H4 (cell line): ENCODE measurements at places on chromosomes 16 and 17.
A peak's percentile ranks its signal among the peaks of the same experiment; 100 is the strongest.

DNA sequence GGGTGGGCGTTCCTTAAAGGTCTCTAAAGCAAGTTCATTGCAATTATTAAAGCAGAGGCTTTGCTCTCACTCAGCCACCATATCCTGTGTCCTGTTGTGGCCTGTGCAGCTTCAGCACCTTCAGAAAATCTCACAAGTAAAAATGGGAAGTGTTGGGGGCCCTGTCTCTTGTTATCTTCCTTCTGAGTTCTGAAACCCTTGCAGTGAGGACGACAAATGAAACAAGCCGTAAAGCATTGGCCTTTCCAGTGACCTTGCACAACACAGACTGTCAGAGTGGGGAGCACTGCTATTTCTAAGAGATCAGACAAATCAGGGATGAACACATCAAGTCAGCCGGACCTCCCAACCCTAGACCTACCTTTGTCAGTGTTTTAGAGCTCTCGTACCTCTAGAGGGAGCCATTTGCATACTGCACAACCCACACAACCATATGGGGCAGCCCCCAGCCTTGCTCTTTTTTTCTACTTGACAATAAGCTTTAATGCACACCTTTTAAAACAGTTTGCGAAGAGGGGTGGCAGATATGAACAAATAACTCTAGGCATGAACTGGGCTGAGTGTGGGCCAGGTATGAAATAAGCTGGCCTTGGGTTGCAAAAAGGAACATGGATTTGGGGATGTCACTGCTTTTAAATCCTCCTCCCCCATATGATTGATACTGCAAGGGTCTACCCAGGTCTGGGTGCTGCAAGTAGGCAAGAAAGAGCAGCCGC, 89.8 kb downstream of the KATNIP start:
- peak; percentile 46 for DNase-seq

- DNase-seq, result no peak
Measured at GRCh38 chr17:79803997-79804855, 7.3 kb upstream of the CBX8 start.

GRCh38 chr17:61495161-61495857, 43.1 kb downstream of the TBX4 start:
- peak; percentile 38 for DNase-seq

DNA sequence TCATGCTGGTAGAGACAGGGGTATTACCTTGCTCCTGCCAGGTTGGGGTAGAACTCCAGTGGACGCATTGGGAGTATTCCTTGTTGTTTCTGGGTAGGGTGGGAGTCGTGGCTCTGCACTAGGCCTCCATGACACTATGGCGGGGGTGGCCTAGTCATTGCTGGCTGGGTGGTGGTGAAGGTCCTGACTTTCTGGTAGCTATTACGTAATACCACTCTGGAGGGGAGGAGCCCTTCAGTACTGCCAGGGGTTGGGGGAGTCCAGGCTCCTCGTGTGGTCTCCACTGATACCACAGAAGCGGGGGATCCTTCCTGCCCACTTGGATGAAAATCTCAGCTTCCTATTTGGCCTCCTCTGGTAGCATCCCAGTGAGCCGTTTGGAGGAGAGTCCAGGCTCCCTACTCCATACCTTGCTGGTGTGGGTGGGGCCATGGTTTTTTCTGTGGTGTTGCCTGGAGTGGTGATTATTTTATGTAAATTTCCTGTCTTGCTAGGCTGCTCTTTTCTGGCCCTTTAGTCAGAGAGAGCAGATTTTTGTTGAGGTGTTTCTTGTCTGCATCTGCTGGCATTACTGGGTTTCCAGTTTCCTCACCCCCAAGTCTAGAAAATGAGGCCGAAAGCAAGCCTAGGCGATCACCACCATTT, 65.8 kb upstream of the GNG13 start:
- DNase-seq, result no peak

- DNase-seq, result no peak
Measured at GRCh38 chr17:72425133-72425793, 304.4 kb downstream of the SOX9 start.

DNA sequence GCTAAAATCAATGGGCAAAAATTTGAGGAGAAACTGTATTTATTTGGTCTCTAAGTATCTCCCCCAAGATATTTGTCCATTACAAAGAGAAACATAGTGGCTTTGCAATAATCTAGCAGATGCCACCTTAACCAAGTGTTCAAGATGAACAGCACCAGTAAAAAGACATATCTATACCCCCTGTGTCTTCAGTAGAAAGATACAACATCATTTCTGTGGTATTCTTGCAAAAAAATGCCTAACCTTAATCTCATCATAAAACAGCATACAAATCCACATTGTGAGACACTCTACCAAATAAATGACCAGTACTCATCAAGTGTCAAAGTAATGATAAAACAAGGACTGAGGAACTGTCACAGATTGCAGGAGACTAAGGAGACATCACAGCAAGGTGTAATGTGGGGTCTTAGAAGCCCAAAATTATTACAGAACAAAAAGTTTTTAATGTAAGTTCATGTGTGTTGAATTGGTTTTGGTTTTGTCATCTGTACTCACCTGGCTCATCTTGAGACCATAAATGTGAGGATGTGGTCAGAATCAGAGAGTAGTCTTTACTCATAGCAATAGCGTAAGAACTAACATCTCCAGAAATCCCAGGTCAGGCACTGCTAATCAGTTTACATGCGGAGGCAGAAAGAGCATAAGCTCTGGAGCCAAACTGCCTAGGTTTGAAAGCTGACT, 77.2 kb downstream of the AATF start:
- no peak for DNase-seq

DNA sequence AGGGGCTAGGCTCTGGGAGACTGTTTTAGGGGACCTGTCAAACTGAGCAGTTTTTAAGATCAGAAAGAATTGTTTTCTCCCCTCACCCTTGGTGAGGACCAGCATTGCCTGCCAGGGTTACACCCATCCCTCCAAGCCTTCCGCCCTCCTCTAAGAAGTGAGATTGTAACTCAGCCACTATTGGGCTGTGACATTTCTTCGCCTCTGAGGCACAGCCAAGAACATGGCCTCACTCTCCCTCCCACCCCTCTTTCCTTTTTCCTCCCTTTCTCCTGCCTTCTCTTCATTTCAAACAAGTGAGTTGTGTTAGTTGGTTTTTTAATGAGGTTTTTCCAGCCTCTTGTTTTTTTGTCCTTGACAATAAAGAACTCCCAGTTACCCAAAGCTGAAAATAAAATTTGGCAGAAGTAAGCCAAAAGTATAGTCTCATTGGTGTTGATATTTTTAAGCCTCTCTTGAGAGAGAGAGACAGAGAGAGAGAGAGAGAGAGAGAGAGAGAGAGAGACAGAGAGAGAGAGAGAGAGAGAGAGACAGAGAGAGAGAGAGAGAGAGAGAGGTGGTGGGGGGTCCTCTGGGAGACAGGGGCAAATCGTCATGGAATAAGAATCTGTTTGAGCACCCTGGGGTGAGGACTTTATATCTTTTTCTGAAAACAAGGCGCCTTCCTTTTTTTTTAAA, 77.2 kb upstream of the TBX2 start:
- DNase-seq, result no peak

- no peak for DNase-seq
Measured at GRCh38 chr16:89863741-89864526, 9.5 kb upstream of the TCF25 start.

DNA sequence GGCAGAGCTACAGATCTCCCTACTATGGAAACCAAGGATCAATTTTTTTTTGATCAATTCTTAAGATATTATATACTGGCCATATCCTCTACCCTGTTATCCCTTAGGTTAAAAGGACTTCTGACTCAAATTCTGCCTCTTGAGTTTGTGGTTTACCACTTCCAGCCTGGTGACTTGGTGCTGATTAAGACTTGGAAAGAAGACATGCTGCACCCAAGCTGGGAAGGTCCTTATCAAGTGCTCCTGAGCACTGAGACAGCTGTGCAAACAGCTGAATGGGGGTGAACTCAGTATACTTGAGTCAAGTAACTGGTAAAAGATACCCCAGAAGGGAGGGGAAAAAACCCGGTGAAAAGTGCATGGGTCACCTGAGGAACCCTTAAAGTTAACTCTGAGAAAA, 20.5 kb upstream of the SPACA3 start:
- no peak for DNase-seq

GRCh38 chr17:73007407-73007806, 85.1 kb downstream of the SLC39A11 start:
- peak; percentile 20 for DNase-seq

DNA sequence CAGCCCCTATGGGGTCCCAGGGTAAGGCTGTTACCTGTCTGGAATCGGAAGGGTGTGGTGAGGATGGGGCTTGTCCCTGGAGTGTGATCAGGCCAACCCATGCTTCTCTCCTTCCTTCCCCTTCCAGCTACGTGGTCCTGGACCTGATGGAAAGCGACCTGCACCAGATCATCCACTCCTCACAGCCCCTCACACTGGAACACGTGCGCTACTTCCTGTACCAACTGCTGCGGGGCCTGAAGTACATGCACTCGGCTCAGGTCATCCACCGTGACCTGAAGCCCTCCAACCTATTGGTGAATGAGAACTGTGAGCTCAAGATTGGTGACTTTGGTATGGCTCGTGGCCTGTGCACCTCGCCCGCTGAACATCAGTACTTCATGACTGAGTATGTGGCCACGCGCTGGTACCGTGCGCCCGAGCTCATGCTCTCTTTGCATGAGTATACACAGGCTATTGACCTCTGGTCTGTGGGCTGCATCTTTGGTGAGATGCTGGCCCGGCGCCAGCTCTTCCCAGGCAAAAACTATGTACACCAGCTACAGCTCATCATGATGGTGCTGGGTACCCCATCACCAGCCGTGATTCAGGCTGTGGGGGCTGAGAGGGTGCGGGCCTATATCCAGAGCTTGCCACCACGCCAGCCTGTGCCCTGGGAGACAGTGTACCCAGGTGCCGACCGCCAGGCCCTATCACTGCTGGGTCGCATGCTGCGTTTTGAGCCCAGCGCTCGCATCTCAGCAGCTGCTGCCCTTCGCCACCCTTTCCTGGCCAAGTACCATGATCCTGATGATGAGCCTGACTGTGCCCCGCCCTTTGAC, 2.4 kb downstream of the MAPK7 start:
- DNase-seq, result no peak

DNA sequence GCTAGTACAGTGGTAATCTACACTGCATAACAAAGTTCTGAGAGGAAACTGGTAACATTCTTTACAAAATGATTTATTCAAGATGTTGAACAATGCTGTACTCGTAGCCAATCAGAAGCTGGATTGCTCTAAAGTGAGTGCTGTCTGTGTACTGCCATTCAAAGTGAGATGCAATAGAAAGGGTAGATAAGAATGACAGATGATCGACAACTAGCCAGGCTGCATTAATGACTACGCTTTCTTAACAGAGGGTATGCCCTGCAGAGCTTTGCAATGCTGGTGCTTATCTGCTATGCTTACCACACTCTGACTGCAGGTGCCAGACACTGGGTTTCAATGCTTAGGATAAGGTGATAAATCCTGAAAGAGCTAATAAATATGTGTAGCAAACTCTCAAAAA, 46.1 kb upstream of the SLC25A19 start:
- DNase-seq, result no peak

GRCh38 chr17:29078183-29079045, 35.5 kb downstream of the PIPOX start:
- peak; percentile 20 for DNase-seq

DNA sequence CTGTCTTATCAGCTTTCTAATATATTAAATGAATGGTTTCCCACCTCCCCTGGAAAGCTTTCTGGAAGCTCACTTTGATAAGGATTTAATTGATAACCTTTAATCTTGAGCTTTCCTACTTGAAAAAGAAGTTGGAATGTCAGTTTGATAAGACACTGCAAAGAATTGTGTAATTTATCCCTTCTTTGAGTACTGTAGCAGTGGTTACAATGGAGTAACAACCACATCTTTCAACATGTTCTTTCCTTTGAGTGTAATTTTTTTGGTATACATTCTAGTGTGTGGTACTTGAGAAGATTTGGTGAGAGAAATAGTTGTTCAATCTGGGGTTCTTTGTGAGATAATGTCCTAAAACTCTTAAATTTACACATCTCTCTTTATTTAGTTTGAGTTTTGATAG, 43.4 kb downstream of the CPD start:
- DNase-seq, result no peak

GRCh38 chr17:74862108-74862901, 2.6 kb upstream of the GRIN2C start:
- no peak for DNase-seq

DNA sequence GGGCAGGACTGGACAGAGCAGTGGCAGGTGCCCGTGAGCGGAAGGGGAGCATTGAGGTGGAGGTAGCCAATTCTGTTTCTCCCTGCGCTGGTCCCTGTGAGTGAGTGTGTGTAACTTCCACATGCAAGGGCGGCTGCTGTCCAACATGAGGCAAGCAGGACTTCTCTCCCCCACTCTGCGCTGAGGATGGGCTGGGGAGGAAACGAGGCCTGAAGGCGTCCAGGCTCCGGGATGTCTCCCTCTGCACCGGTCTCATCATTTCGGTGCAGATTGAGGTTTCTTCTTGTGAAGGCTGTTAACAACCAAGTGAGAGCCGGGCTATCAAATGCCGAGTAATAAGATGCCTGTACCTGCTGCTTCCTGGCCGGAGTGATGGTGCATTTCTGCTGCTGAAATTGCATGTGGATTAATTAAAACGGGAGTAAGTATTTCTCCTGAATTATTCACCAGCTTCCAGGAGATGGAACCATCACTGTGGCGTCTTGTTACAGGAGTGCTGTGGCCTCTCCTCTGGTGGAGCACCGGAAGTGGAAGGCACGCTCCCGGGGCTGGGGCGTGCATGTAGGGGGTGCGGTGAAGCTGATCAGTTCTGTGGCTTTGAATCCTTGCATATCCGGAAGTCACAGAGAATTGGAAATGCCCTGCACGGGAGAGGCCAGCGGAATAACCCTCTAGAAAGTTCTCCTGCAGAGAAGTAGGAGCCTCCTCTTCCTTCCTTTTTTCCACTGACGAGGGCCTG, 41.7 kb upstream of the MGAT5B start:
- no peak for DNase-seq

DNA sequence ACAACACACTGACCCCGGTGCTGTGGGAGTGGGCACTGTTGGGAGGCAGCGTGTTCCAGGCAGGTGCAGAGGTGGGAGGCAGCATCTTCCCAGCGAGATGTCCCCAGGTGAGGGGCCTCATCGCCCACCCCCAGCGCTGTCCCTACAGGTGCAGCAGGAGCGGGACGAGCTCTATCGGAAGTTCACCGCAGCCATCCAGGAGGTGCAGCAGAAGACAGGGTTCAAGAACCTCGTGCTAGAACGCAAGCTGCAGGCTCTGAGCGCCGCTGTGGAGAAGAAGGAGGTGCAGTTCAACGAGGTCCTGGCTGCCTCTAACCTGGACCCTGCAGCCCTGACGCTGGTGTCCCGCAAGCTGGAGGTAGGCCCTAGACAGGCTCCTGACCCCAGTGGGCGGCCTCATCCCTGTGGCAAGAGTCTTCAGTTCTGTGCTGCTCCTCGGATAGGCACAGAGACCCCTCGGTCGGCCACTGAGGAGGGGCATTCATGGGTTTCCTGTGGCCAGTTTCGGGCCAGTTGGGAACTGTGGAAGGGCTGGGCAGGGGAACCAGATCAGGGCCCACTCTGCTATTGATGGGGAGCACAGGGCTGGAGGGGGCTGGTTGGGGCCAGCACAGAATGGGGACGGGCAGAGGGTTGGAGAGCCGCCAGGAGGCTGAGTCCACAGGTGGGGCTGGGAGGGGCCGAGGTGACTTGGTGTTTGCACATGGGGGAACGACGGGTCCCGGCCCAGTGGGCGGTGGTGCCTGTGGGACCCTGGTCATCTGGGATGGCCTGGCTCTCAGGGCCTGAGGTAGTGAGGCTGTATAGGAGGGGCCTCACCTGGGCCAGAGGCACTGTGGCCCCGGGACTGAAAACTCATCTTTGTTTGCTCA, 21.1 kb upstream of the DBNDD1 start:
- DNase-seq, result no peak
